Right lung (tissue), 10 donors: ENCODE measurements at places on chromosomes 7 and 10. TPM values are rescaled to one million over a fixed set of nuclear protein-coding genes. Genes with fewer than 3 reads are reported as not detected.

The WDR86 gene
- polyA plus RNA-seq: 13.3 TPM

The C7orf57 gene
- 1.4 TPM for polyA plus RNA-seq

The P4HA1 gene
- 84.2 TPM for polyA plus RNA-seq

The SLC13A1 gene
- polyA plus RNA-seq: not detected

The HOXA11 gene
- not detected for polyA plus RNA-seq

The FEZF1 gene
- polyA plus RNA-seq: not detected

The LRRN3 gene
- polyA plus RNA-seq: 75.3 TPM

The POU6F2 gene
- polyA plus RNA-seq: 0.13 TPM

The CCDC146 gene
- polyA plus RNA-seq: 28.9 TPM

The NUTM2A gene
- 1.9 TPM for polyA plus RNA-seq

The FASTK gene
- 37.1 TPM for polyA plus RNA-seq

The STEAP4 gene
- 4.6 TPM for polyA plus RNA-seq

The SP4 gene
- polyA plus RNA-seq: 6.8 TPM

The GPR37 gene
- 4.2 TPM for polyA plus RNA-seq
